Activated T-helper 9 cell treated with anti-CD3 and anti-CD28 coated beads, Interleukin-2, amount 50 U/mL, for 16 hours (primary cell): ENCODE measurements at places on chromosomes 4 and X.

GRCh38 chrX:15804563-15804962 is 14.3 kb downstream of the ZRSR2 start:
- no peak for DNase-seq

DNA sequence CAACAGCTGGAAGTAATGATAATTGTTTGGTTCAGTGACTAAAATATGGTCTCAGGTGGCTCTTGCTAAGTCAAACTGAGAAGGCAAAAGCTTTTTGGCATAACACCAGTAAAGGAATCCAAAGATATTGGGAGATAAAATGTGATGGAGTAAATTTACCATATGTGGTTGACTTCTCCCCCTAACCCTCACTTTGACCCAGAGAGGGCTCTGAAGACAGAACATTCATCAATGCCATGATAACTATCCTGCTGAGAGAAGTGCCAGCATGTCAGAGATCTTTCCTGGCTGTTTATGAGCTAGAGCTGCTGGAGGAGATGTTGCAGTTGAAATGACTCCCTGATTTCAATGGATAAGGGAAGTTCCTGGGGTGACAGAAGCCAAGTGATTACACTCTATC is 213.4 kb downstream of the SPCS3 start:
- DNase-seq, result no peak

DNA sequence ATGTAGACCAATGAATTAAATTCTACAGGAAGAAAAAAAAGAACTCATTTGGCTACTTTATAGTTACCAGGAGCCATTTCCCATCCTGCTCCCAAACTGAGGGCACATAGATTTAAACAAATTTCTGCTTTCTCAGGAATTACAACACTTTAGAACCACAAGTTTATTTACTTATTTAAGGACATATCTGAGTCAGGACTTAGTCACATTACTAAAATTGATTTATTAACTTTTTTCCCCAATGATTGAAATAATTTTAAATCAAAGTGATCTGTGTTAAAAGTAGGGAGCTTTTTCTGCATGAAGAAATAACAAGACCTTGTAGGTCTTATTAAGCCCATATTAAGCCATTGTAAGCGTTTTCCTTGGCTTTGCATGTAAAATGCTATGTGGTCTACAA is 291.0 kb upstream of the HAND2 start:
- no peak for DNase-seq

- no peak for DNase-seq
These were observed 224.5 kb upstream of the TAPT1 start for GRCh38 chr4:16450724-16451123.

DNA sequence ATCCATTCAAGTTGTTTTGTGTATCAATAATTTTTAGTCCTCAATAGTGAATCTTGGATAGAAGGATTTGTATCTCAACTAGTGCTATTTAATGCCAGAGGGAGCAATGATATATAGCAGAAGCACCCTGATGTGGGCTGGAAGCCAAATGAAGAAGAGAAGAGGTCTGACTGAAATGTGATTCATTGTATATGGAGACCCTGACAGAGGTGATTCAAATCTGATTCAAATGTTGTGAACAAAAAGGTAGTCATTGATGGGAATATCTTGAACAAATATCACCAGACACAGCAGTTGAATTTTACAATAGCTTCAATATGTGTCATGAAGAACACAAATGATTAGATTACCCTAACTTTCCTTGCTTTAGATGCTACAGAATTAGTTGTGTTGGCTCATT is 27.5 kb upstream of the SULT1B1 start:
- DNase-seq, result no peak

GRCh38 chr4:70678383-70678999 is 9.8 kb upstream of the UTP3 start:
- DNase-seq, result no peak
